ENCODE measurements at places on chromosomes 11 and 22.
A peak's percentile ranks its signal among the peaks of the same experiment; 100 is the strongest.

DNA sequence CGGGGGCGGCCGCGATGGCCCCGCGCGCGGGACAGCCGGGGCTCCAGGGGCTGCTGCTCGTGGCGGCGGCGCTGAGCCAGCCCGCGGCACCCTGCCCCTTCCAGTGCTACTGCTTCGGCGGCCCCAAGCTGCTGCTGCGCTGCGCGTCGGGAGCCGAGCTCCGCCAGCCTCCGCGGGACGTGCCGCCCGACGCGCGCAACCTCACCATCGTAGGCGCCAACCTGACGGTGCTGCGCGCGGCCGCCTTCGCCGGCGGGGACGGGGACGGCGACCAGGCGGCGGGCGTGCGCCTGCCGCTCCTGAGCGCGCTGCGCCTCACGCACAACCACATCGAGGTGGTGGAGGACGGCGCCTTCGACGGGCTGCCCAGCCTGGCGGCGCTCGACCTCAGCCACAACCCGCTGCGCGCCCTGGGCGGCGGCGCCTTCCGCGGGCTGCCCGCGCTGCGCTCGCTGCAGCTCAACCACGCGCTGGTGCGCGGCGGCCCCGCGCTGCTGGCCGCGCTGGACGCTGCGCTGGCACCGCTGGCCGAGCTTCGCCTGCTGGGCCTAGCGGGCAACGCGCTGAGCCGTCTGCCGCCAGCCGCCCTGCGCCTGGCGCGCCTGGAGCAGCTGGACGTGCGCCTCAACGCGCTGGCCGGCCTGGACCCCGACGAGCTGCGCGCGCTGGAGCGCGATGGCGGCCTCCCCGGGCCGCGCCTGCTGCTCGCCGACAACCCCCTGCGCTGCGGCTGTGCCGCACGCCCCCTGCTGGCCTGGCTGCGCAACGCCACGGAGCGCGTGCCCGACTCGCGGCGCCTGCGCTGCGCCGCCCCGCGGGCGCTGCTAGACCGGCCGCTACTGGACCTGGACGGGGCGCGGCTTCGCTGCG lies 697 bp downstream of the TPBGL start:
- DNase-seq: peak; percentile 97

GRCh38 chr11:3642071-3642951 lies 519 bp upstream of the ART5 start:
- peak; percentile 78 for DNase-seq

DNA sequence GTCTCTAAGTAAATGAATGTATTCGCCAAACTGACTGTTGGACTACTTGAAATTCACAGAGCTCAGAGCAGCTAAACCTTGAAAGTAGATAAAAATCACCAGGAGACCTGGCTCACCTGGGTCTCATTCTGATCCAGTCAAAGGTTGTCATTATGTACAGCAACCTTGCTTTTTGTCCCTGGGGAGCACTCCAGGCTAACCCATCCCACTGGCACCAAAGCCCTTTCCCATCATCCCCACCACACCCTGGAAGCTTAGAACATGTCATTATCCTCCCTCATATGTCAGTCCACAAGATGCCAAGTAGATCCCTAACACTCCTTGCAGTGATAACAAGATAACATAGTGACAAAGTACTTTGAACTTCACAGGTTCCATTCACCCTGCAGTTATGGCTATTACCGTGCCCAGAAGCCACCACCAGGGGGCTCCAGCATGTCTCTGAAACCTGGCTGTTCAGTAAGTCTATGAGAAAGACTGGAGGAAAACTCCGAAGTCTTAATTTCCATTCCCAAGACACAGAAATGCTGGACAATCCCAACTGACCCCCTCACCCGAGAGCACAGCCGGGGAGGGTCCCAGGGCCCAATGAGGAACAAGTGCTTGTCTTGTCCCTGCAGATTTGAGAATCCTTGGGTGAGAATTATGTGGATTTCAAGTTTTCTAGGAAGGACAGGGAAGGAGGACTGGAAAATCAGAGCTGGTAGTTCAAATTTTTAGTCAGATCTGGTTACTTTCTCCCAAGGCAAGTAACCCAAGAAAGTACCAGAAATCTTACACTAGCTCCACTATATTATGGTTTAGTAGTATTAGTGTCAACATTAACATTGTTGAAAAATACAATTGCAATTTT lies 43.0 kb upstream of the USP47 start:
- DNase-seq: no peak

GRCh38 chr22:50444663-50445062 lies 30.2 kb downstream of the SBF1 start:
- no peak for DNase-seq

DNA sequence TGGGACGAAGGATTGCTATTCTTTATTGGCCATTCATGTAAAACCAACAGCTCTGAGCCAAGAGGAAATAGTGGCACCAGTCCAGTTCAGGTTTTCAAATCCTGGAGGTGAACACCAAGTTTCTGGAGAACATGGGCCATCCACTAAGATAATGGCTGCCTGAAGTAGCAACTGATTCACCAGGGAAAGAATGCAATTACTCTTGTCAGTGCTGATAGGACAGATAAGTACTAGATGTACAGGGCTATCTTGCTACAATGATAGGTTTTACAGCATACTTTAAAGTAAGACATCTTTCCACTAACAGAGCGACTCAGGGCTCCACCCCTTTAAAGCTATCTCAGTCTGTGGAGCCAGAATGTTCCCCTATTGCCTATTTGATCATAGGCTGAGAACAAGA lies 36.8 kb upstream of the APOA1 start:
- no peak for DNase-seq

GRCh38 chr22:22142661-22143060 lies 101.9 kb upstream of the VPREB1 start:
- DNase-seq: no peak

DNA sequence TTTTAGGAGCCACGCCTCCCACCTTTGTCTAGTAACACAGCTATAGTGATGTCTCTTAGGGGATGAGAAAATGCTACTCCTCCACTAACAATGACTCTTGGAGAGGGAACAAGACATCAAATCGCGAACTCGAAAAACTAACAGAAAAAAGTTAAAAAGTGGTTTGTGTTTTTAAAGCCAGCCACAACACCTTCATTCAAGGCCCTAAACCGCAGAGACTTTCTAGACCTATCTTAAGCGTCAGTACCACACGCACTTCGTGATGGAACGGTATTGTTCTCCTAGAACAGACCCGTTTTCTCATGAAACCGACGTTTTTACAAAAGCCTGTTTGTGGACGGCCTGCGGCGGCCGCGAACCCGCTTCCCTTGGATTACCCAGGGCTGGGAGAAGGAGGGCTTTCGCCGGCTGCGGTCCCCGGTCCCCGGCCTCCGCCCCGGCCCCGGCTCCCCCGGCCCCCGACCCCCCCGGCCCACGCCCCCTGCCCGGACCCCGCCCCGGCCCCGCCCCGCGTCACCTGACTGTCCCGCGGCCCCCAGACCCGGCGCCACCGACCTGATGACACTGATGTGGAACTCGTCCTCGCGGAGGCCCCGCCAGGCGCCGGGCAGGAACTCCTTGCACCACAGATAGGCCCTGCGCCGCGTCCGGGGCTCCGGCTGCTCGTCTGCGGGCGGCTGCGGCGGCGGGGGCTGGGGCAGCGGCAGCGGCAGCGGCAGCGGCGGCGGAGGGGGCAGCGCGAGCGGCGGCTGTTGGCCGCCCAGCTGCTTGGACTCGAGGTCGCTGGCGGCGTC lies 718 bp downstream of the CHKA start:
- DNase-seq: peak; percentile 48

DNA sequence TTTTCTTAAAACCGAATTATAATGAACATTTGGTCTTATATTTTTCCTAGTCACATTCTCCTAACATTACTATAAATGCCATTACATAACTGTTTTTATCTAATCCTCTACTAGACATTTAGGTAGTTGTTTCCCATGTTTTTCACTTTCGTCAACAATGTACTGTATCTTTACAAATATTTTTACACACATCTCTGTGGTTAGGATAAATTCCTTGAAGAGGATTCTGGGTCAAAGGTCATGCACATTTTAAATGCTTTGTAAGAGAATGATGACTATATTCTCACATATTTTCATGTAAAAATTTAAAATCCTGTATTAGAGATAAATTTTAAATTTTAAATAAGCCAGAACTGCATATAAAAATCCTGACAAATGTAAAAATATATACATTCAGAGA lies 61.3 kb upstream of the CLNS1A start:
- DNase-seq: no peak

DNA sequence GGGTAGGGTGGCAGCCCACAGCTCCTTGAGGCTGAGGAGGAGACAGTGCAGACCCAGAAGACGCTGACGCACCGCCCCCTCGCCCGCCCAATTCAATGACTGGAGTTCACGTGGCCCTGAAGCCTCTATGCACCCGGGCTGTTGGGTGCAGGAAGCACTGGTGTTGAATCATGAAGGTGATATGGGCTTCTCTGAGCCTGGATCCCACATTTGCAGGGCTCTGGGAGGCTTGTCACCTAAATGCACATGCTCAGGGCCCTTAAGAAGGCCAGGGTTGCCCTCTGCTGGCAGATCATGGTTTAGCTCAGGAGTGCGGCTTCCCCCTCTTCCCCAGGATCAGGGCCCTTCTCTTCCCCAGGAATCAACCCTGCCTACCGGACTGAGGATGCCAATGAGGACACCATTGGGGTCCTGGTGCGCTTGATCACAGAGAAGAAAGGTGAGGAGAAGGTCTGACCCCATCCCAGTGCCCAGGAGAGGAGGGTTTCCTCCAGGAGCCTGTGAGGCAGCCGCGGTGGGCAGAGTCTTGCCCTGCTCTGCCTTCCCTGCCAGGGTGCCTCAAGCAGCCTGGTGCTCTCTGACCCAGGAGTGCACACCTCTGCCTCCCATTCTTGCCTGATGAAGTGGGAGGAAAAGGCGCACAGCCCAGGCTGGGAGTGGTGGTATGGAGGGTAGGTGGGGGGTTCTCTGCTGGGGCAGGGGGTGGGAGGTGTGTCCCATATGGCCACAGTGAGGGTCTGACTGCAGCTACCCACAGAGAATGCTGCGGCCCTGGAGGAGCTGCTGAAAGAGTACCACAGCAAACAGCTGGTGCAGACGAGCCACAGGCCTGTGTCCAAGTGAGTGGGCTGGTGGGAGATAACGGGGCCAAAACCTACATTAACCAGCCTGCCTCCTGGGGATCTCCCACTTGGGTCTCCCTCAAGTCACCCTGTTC lies 17.5 kb downstream of the RELT start:
- DNase-seq: no peak

GRCh38 chr22:26658161-26658560 lies 773 bp downstream of the MIAT start:
- DNase-seq: no peak

GRCh38 chr11:107493117-107493516 lies 35.5 kb upstream of the CWF19L2 start:
- DNase-seq: no peak

GRCh38 chr11:83158965-83159901 lies 2.3 kb downstream of the PCF11 start:
- DNase-seq: no peak

DNA sequence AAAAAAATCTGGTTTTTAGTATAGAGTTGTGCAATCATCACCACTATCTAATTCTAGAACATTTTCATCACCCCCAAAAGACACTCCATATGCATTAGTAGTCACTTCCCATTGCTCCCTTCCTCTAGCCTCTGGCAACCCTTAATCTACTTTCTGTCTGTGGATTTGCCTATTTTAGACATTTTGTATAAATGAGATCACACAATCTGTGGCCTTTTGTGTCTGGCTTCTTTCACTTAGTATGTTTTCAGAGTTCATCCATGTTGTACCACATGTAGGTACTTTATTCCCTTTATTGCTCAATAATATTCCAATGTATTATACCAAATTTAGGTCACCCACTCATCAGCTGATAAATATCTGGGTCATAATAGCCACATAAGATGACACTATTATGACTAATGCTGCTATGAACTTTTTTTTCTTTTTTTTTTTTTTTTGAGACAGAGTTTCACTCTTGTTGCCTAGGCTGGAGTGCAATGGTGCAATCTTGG lies 67.5 kb upstream of the SCUBE2 start:
- DNase-seq: no peak

GRCh38 chr11:47691979-47692378 lies 23.2 kb downstream of the AGBL2 start:
- DNase-seq: no peak

DNA sequence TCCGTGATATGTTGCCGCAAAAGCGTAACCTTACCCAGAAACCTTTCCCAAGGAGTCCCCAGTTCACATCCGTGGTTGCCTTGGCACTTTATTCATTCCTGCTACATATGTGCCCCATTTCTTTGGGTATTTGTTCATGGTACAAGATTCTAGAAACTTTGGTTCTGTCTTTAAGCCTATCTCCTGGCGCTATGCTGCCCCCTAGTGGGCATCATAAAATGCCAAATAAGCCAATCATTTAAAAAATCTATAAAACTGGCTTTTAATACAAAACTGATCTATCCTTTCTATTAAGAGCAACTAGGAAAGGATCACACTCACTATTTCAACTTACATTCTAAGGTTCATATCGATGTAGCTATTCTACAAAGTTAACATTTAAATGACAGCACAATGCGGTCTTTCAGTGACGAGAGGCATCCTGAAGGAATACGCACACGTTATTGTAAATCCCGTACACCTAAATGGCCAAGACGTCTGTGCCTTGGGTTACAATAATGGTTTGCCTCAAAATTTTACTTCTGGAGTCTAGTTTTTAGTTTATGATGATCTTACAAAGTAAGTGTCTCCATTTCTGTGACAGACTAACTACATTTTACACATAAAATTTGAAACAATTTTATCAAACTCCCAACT lies 16.2 kb downstream of the PIWIL3 start:
- DNase-seq: no peak

DNA sequence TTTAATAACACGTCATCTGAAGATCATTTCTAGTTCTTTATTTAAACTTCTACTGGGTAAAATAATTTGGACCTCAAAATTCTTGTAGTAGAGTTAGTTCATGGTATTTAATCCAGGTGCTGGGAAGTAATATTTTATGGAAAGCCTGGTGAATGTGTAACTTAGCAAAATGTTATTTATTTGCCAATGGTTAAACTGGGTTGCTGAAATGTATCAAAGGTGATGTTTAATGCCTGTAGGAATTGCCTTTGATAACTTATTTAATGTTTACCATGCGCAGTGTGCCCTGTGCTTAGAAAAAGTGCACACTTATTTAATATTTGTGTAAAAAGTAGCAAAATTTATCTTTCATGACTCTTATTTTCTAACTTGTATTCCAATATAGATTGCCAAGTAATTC lies 11.2 kb downstream of the OR5M11 start:
- DNase-seq: no peak

- DNase-seq: no peak
Measured at GRCh38 chr11:111494040-111494439, 18.1 kb downstream of the BTG4 start.

GRCh38 chr11:114621072-114621471 lies 25.5 kb upstream of the NXPE4 start:
- no peak for DNase-seq

GRCh38 chr11:78201096-78201818 lies 12.5 kb downstream of the USP35 start:
- no peak for DNase-seq

- DNase-seq: no peak
Measured at GRCh38 chr11:100152766-100153165, 534.3 kb upstream of the ARHGAP42 start.

GRCh38 chr11:45085646-45086501 lies 60.6 kb upstream of the PRDM11 start:
- DNase-seq: no peak
